Hepatic stellate cell (primary cell): ENCODE measurements at places on chromosomes 6 and 20.

DNA sequence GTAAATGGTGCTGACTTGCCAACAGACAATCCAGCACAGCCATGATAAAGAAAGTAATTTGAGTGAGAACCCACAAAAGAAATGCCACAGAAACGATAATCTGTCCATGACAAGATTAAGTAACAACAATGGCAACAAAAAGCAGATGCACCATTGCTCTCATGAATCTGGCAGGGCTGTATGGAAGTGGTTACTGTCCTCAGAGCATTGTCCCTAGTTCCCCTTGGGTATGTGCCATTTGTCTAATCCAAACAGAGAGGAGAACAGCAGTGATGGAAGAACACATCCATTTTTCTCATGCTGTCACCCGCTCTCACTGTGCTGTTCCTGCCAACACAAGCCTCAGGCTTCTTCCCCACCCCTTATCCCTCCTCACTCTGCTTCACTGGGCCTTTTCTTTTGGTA, 65.8 kb downstream of the REV3L start:
- no peak for DNase-seq

DNA sequence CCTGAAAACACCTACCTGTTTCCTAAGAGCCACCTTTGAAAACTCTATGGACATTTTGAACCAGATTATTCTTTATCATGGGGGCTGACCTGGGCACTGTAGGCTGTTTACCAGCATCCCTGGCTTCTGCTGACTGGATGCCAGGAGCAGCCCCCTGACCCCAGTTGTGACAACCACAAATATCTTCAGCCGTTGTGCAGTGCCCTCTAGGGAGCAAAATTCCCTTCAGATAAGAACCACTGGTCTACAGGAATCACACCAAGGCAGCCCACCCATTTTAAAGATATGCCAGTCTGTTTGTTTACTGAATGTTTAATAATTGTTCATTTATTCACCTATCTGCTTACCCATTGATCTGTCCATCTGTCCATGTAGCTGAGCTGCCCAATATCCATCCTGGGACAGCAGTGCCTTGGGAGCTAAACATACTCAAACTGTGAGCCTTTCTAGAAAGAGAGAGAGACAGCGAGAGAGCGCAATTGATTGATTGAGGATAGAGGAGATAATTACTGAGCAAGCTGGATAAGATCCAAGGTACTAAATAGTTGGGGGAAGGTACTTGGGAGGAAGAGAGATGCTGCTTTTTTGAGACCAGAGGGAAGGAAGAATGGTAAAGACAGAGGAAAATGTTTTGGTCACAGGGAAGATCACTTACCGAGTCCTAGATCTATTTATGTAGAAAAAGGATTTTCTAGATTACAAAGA, 276.8 kb downstream of the NRN1 start:
- DNase-seq = no peak

DNA sequence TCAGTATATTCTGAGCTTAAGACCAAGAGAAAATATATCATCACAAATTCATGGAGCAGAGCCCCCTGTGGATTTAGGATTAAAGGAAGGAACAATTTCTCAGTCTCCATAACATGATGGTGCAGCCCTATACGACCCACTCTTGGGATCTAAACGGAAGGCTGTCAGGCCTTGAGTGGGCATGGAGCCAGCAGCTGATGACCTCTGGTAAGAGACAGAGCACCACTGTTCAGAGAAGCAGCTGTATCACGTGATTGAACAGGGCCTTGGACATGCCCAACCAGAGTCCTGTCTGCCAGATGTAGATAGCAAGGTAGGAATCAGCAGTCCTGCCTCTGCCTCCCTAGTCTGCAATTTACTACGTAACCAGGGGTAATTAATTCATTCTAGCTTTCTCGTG, 259.4 kb upstream of the POU3F2 start:
- no peak for DNase-seq

DNA sequence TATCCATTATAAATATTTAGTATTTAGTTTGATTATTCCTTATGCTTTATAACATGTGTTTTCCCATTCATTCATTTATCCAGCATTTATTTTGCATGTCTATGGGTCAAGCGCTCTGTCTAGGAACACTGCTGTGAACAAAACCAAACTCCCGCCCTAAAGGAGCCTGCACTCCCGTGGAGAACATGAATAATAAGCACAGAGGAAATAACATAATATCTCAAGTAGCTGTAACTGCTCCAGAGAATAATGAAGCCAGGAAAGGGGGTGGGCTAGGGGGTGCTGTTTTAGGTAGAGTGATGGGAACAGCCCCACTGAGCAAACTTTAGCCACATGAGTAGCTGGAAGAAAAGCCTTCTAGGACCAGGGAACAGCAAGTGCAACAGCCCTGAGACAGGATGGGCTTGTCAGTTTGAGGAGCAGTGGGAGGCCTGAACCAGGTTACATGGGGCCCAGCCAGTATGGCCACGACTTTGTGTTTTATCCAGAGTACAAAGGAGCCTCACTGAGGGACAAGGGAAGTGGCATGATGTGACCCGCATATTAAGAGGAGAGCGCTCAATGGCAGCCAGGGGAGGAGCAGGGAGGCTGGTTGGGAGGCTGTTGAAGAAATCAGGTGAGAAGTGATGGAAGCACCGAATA, 24.4 kb upstream of the PRND start:
- DNase-seq = no peak

GRCh38 chr20:31630187-31630790, 7.4 kb upstream of the COX4I2 start:
- DNase-seq = no peak

DNA sequence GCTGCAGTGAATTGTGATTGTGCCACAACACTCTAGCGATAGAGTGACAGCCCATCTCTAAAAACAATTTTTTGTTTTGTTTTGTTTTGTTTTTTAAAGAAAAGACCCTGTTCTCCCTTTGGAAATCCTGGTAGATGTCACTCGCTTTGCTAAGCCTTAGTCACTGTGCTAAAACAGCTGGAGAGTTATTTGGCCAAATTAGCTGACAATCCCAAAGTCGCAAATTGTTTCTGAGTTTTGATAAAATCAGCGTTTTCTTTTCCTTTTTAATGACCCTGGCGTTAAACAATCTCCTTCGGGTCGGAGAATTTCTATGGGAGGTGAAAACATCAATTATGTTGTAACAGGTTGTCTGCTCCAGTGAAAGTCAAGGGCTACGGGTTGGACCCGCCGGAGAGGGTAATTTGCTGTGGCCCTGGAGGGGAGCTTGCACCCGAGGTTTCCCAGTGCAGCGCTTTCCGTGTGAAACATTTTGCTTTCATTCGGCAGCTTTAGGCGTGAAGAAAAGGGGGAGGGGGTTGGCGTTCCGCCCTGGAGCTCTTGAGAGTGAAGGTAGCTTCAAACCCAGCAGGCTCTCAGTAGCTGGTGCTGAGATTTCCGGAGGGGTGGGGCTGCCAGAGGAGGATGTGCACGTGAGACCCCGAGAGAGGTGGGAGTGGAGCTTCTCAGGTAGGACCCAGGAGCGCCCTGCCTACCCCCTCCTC, 296.6 kb downstream of the PHACTR1 start:
- DNase-seq = no peak

DNA sequence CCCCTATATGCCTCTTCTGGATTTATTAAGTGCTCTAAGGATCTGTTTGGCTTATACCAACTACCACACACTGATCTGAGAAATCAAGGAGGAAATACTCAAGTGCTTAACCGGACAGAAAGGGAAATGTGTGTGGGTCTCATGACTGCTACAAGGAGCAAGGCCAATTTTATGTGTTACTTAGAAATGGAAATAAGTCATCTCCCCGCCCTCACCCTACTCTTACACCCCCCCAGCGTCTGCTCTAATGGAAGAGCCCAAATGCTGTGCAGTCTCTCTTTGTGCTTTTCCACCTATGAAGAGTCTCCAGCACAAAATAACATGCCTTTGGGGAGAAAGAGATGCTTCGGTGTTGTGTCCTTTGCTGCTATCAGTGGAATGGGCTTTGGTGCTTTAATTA, 428.8 kb upstream of the ARID1B start:
- no peak for DNase-seq

DNA sequence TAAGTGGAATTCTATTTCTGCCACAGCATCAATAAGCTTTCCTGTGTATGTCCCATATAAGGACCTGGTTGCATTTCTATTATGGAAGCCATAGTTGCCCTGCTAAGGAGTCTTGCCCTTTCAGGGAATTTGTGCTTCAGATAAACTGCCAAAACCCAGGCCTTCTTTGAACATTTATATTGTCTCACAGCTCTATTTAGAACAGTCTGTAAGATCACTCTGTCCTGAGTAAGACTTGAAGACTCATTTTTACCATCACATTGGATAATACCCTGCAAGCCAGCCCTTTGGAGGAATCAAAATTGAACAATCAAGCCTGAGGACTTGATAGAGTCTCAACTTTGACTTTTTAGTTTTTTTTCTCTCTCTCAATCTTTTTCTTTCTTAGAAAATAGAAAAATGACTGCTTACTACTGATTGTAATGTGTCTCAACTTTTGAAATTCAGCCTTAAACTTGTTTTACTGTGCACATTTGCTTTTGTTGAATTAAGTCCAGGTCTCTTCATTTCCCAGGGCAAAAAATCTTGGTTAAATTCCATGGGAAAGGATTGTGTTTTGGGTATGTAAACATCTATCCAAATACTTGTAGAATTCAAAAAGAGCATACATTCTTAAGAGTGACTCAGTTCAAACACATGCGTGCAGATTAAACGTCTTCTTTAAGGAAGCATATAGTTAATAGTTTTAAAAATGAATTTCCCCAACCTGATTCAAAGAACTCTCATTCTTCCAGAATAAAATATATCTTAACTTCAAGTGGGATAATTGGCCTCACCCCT, 91.2 kb downstream of the PLCB1 start:
- DNase-seq = peak; percentile 31

DNA sequence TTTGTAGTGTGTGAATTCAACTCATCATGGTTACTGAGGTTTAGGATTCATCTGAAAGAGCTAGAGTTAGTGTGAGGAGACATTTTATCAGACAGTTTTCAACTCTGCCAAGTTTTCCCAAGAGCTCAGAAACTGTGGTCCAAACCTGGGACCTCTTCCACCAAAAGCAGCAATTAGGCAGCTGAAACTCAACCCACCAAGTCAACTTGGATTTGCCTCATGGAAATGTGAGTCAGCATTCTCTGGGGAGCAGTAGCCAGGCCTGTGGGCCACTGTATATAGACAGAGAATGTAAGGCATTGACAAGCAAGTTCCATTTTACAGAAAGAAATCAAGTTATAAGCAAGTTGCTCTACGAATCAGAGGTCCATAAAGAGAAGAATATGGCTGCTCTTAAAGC, 178.8 kb upstream of the HDDC2 start:
- no peak for DNase-seq

- DNase-seq = no peak
Observed at GRCh38 chr20:16395366-16395765, 177.9 kb downstream of the KIF16B start.

- DNase-seq = no peak
Observed at GRCh38 chr6:41443616-41444525, 102.3 kb upstream of the FOXP4 start.

- no peak for DNase-seq
Observed at GRCh38 chr6:152625213-152625612, 11.9 kb downstream of the SYNE1 start.

DNA sequence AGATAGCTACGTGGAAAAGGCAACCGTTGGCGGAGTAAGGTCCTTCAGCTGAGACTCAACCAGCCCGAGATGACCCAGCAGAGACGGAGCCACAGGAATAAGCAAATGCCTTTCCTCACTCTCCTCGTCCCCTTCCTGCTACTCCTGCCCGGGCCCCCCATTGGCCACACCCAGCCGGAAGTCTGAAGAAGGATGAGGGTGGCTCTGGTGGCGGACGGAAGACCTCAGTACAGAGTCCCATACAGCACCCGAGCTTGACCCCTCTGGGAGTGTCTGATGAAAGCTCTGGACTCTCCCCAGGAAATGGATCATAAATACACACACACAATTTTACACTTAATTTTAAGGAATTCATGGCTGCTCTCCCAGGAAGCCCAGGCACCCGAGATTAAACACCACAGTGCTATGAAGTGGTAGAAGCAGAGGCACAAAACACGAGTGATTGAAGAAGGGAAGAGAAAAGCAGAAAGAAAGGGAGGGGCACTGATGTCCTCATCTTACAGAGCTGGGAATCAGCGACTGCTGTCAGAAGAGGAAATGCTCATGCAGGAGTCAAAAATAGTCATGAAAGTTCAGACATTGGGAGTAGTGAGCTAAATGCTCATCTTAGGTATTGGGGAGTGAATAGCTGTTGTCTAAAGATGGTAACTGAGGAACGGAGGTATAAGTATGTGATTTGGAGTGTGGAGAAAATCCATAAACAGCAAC, 125.6 kb downstream of the BANF2 start:
- peak; percentile 43 for DNase-seq

- DNase-seq = no peak
Observed at GRCh38 chr20:24949756-24950127, 673 bp downstream of the CST7 start.

DNA sequence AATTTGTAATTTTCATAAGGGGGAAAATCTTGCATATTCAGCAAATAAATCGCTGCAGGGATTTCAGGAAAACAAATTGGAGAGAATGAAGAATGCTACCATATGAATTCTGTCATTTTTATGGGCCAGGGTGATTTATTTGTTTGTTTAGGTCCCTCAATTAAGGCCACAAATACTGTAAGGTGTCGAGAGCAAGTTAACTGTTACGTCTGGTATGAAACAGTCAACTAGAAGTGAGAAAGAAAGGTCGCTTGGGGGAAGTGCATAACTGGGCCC, 166.9 kb upstream of the TSHZ2 start:
- no peak for DNase-seq

- DNase-seq = no peak
Observed at GRCh38 chr6:11463398-11463780, 74.2 kb upstream of the TMEM170B start.

DNA sequence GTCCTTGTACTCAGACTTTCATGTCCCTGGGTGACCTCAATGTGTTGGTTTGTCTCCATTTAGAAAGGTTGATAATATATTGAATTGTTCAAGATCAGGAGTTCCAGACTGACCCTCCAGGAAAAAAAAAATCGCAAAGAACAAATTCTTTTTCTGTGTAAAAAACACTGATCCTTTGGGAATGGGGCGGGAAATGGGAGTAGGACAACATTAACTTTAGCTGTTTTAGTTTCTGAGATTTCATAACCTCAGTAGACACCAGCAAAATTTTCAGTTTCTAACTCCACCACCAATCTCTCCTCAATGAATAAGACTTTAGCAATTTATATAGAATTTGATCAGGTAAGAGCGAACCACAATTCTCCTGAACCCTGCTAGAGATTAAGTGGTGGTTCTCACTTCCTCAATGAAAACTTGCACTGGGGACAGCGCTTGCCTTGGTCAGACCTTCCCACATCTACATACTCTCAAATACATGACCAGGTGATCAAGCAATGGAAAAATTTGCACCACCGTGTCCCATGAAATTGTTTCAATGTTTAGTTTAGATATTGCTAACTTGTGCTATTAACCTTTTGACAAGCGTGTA, 231.2 kb upstream of the PLN start:
- DNase-seq = no peak
